ENCODE measurements at places on chromosomes 11 and 22.

DNA sequence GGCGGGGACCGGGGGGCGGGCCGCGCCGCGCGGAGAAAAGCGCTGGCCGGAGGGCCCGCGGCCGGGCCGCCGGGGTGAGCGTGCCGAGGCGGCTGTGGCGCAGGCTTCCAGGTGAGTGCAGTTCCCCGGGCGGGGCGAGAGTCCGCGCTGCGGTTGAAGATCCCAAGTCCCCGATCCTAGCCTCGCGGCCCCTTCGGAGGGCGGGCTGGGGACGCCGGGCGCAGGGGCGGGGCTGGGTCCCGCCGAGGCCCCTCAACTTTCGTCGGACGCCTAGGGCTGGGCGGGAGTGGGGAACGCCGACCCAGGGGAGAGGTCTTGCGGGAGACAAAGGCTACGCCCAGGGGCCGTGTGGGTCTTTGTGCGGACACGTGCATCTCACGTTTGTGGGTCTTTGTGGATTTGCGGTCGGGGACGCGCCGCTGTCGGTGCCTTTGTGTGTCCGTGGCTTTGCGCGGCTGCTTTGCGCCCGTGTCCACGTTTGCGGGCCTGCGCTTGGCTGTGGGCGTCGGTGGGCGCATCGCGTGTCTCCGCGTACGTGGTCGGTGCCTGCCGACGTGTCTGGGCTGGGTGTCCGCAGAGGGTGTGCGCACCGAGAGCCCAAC, at the start of gene TSKU:
TSS of gene TSKU (plus strand) at position 63 of the 602 bp plus-strand sequence. CDS start 12,261 bp downstream, outside the sequence.
- DNase-seq, result peak; percentile 37

GRCh38 chr11:61690706-61691379, 10.7 kb downstream of the DAGLA start:
- peak; percentile 77 for DNase-seq

- no peak for DNase-seq
These were observed 11.7 kb upstream of the MOB2 start for GRCh38 chr11:1498262-1498661.

DNA sequence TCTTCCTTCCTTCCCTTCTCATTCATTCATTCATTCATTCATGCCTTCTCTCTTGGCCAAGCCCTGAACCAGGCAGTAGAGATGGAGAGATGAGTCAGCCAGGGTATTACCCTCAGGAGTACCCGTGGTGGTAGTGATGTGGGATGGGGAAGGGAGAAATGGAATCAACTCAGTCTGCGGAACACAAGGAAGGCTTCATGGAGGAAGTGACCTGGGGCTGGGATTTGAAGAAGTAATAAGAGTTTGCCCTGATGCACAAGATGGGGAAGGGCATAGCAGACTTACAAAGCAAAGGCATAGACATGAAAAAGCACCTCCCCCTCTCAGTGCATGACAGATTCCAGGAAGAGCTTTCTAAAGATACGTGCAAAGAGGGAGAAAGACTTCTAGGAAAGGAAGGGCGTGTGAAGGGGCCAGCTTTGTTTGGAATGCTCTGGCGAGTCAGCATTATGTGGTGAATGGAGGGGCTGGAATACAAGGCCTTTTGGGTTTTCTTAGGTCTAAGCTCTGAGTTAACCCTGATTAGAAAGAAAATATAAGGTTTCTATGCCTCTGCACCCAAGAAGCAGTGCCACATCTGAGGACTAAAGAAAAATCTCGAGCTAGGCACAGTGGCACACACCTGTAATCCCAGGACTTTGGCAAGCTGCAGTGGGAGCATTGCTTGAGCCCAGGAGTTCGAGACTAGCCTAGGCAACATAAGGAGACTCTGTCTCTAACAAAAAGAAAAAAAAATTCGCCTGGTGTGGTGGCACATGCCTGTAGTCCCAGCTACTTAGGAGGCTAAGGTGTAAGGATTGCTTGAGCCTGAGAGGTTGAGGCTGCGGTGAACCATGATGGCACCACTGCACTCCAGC, 36.4 kb upstream of the ACER3 start:
- DNase-seq, result no peak

- no peak for DNase-seq
These were observed 38.2 kb upstream of the LYVE1 start for GRCh38 chr11:10606536-10607208.

DNA sequence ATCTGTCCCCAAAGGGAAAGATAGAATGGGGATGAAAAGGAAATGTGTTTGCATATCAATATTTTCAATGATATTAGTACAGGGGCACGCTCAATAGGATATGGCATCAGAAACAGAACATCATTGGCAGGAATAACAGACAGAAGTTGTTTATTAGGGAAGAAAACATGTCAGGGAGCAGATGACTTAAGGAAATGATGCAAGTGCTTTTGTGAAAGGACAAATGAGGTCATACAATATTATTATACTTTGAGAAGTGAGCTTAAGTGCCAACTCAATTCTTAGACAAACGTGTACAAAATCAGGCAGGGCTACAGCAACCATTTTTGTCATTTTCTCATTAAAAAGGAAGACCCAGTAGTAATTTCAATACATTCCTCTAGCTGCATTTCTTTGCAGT, 388.4 kb downstream of the SOX6 start:
- no peak for DNase-seq

- DNase-seq, result no peak
These were observed 887.2 kb downstream of the BRD1 start for GRCh38 chr22:48940266-48941032.

DNA sequence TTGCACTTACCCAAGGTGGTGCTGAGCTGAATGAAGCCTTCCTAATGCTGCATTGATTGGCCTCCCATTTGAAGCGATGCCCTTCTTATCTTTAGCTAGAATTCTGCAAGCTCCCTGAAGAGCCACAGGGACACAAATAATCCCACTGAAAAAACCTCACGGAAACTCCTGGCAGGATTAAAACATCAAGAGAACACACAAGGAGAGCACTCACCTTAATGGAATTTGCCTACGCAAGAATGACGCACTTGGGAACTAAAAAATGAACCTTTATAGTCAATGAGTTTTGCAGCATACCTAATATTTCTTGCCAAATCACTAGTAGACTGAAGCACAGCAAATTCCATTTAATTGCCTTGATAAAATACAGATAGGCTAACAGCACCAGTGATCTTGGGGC, 232.8 kb upstream of the UBASH3B start:
- DNase-seq, result no peak

GRCh38 chr11:10943968-10944367, 86.1 kb upstream of the ZBED5 start:
- no peak for DNase-seq

DNA sequence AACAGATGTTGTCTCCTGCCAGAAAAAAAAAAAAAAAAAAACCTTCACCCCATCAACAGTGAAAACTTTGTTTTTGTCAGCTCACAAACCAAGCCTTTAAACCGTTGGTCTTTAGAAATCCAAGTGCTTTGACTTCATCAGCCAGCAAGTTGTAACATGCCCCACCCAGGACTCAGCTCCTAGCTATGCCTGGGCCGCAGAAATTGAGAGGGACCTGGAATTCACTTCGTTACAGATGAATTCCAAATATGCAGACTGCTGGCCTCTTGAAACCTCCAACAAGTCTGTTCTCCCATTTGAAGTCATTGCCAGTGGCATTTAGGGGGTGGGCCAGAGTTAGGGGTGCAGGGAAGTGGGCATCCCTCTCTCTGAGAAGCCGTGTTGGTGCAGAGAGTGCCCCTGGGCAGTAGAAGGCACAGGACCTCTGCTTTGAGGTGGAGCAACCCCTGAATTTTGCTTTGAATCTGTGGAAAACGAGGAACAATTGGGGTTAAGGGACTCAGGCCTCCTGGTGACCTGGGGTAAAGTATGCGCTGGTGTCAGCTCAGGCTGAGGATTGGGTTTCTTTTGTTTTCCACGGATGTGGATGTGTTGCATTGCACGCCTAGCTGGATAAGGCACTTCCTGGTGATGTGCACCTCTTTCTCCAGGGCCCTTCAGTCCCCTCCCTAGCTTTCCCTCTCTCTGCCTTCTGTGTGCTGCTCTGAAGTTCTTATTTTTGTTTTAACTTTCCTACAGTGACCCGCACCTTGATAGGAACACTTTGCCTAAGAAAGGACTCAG, 109.5 kb downstream of the DBX1 start:
- DNase-seq, result no peak

- DNase-seq, result no peak
These were observed 50.5 kb upstream of the CARS1 start for GRCh38 chr11:3107608-3108182.

DNA sequence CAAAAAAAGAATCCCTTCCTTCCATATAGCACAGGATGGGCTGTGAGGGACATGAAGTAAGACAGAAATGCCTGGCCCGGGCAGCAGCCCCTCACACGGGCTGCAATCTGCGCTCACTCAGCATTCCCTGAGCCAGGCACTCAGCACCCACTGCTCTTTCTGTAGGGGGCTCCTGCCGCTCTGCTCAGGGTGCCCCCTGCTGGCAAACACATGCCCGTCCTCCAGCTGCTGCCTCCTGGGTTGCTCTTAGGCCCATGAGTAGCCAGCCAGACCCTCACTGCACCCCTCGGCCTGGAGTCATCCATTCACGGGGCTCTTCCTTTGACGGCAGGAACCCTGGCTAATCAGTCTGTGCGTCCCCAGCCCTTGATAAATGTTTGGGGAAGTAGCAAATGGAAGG, 6.9 kb downstream of the MCAT start:
- DNase-seq, result peak; percentile 33

- no peak for DNase-seq
These were observed 2069.3 kb upstream of the RAG2 start for GRCh38 chr11:38667359-38667758.

GRCh38 chr11:2321311-2321683, 19.5 kb downstream of the TSPAN32 start:
- DNase-seq, result no peak

GRCh38 chr11:121334973-121335710, 42.6 kb downstream of the SC5D start:
- DNase-seq, result no peak

DNA sequence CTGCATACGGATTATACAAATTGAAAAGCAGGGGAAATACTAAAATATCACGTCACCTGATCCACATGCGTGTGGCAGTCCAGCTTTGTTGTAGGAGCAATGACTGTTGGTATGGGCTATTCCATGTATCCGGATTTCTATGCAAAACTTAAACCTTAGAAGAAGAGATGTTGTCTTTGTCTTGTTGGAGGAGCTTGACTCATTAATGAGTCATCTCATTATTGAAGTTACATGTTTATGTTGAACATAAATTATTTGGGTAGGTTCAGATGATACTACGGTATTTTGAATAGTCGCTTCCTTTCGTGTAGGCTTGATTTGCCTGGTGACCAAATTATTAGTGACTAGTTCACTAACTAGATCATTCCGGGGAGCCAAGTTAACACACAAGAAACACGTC, 806 bp upstream of the SAAL1 start:
- no peak for DNase-seq

DNA sequence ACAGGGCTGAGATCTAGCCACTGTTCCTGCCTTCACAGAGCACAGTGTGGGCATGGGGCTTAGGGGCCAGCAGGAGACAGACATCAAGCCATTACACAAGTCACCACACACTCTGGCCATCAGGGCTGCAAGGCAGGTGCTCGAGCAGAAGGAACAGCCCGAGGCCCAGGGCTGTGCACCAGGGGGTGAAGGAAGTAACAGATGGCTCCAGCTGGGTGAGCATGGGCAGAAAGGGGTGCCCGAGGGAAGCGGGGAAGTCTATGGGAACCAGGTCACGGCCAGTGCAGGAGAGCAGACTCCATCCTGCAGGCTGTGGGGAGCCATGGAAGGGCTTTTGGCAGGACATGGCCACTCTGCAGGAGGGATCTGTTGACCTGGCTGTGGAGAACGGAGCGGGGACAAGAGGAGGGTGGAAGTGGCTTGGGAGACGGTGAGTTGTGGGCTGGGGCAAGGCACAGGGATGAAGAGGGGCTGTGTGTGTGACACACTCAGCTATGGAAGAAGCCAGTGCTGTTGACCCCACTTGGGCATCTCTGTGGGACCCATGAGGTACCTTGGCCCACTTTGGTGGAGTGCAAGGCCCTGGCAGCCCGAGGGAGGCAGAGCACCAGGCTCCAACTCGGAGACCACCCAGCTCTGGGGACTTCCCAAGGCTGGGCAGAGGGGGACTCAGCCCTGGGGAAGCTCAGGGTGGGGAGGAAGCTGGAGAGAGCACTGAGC, 3.6 kb downstream of the C11orf68 start:
- DNase-seq, result peak; percentile 69

DNA sequence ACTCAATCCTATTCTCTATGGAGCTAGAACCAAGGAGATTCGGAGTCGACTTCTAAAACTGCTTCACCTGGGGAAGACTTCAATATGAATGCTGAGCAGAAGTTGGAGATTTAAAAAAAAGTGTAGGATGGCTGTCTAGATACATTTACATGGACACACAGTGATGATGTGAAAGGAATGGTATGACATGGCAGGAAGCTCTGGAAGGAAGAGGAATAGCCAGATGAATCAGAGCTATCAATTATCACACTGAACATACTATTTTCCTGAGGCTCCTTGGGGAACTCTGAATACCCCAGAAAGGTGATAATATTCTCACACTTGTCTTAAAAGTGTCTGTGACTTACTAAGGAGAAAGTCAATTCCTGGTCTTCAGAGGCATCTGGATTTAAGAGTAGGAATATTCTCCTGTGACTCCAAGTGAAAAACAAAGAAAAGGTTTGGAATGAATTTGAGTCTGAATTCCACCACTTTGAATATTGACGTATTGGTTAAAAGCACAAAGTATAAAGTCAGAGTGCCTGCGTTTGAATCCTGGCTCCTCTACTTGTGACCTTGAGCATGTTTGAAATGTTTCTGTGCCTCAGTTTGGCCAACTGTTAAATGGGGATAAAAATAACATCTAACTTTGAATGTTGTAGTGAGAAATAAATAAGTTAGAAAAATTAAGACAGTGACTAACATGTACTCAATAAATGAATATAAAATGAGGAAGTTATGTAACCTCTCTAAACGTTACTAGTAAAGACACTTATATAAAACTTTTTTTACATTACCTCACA, 1.3 kb downstream of the OR52D1 start:
- DNase-seq, result no peak

DNA sequence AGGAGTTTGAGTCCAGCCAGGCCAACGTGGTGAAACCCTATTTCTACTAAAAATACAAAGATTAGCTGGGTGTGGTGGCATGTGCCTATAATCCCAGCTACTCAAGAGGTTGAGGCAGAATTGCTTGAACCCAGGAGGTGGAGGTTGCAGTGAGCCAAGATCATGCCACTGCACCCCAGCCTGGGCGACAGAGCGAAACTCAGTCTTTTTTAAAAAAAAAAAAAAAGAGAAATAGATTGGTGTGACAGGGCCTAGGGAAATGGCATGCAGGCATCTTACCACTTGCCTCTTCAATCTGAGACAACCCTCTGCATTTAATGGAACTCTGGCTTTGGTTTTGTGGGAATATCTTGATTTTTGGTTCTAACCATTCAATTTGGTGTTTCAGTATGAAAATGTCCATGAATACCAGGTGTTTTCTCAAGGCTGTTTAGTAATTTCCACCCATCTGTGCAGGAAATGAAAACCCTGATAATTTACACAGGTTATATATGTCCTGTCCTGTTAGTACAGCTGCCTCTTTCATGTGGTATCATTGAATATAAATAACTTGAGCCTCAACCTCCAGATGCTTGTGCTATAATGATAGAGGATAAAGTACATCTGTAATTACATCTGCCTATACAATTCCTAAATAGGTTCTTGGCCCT, 8.4 kb downstream of the XBP1 start:
- DNase-seq, result peak; percentile 58
